ENCODE measurements at places on chromosomes 13 and 19.

DNA sequence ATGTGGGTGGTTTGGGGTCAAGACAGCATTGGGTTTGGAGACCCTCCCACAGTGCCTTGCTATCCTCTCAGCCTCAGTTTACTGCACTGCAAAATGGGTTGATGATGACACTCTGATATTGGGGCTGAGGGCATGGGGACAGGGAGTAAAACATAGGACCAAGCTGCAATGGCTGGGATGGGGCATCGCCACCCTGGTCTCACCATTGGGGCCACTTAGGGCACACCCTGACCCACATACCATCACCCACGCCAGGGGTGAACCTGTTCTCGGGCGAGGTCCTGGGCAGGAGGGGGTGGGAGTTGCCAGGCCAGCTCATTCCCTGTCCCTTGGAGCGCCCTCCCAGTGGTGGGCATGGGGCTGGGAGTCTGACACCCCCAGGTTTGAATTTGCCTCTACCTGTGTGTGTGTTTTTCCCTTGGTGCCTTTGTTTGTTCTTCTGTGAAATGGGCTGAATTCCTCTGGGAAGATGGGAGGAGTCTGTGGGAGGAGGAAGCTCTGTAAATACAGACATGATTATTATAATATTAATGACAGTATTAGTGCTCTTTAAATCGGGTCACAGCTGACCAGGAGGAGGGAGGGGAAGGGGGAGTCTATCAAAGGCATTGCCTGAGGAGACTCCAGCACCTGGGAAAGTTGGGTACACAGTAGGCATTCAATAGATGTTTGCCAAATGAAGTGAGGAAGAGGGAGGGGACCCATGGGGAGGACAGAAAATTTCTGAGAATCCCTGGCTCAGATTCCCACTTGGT, 2.2 kb upstream of the FCHO1 start:
- no peak for DNase-seq

DNA sequence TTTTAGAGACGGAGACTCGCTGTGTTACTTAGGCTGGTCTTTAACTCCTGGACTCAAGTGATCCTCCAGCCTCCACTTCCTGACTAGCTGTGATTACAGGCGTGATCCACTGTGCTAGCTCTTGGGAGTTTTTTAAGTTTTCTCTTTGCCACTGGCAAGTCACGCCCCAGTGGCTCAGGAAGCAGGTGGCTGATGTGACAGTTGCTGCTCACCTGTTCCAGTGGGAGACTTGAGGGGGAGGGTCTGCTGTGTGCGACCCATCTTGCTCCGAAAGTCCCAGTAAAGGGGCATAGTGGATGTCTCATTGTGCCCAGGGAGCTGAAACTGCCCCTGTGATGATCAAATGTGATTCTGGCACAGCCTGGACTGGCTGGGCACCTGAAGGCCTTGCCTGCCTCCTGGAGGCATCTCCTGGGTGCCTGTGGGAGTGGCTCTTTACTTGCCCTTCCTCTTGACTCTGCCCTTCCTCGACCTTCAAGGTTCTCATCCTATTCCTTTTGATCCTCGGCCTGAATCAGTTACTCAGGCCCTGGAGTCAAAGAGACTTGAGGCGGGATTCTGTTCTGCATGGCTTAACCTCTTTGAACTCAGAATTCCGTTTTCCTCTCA, 7.8 kb downstream of the SMARCA4 start:
- DNase-seq = no peak

DNA sequence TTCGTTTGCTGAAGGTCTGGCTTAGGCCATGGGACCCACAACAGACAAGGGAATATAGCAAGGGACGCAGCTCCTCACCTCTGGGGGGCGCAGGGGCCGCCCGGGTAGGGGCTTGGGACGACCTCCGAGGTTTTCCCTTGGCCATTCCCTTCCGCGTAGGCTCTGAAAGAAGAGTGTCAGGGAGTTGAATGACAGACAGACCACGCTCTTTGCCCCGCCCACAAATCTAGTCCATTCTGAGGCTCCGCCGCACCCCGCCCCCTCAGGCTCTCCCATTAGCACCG, 11.4 kb upstream of the ZNF414 start:
- DNase-seq = no peak

- no peak for DNase-seq
These were observed 1451.5 kb downstream of the EFNB2 start for GRCh38 chr13:105083992-105084391.

- DNase-seq = no peak
These were observed 11.7 kb downstream of the PLD3 start for GRCh38 chr19:40360020-40360707.

DNA sequence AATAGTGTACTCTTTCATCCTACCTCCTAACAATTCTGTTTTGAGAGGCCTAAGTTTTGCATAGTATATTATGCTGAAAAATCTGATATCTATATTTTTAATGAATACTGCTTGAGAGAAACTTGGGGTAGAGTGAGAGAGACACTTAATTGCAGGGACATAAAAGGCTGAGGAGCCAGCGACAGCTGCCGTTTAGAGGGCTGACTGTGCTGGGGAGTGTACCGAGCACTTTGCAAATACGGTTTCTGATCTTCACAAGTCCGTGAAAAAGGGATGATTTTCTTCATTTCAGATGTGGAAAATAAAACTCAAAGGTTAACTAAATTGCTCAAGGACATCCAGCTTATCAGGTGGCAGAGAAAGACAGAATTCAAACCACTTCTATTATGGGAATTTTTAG, 97.4 kb downstream of the CAB39L start:
- no peak for DNase-seq

- peak; percentile 93 for DNase-seq
These were observed 32.2 kb downstream of the ZNF136 start for GRCh38 chr19:12194827-12195731.

DNA sequence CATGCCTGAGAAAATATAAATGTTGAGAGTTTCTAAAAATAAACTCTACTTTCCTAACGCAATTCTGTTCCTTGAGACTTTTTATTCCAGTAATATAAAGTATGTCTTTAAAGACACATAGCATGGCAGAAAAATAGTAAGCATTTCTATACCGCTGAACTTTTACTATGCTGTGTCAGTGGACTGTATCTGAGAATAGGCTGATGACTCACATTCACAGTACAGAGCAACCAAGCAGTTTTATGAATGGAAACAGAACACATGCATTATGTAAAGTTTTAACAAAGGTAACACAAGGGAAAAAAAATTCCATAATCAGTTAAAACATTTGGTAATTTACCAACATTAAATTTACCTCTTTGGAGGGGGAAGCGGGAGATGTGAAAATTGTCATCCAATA, 38.4 kb downstream of the ZDHHC20 start:
- no peak for DNase-seq

GRCh38 chr19:3357271-3357991, 9.0 kb upstream of the NFIC start:
- no peak for DNase-seq

DNA sequence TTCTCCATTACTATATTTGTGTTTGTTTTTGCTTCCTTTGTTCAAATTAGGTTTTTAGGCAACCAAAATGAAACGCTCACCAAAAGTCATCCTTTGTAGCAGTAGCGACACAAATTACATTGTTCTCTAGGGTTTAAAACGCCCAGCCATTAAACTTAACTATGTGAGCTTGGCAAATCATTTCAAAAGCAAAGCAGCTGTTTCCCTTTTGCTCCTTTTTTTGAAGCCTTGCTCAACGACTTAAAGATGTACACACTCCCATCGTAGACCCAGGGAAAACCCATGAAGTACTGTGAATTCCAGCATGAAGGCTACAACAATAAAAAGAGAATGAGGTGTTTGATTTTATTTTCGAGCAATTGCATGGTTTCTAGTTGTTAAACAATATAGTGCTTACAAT, 106.7 kb downstream of the RAP2A start:
- DNase-seq = no peak

GRCh38 chr13:57725480-57725879, 93.9 kb downstream of the PCDH17 start:
- DNase-seq = no peak

- DNase-seq = no peak
These were observed 66.7 kb downstream of the SLC7A9 start for GRCh38 chr19:32802840-32803239.

- no peak for DNase-seq
These were observed 10.2 kb downstream of the INSL3 start for GRCh38 chr19:17811103-17811502.

GRCh38 chr19:50858886-50859285, 4.2 kb downstream of the KLK3 start:
- no peak for DNase-seq

DNA sequence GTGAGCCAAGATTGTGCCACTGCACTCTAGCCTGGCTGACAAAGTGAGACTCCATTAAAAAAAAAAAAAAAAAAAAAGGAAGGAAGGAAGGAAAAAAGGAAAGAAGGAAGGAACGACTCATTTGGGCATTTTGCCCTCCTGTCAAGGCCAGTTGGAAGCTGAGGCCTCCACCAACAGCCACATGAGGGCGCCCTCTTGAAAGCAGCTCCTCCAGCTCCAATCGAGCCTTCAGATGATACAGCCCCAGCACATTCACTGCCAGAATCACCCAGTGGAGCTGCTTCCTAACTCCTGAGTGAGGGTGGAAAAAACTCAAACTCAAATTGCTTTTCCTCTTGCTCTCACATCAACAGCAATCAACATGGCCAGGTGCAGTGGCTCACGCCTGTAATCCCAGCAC, 40.9 kb downstream of the GNG7 start:
- no peak for DNase-seq

- DNase-seq = no peak
These were observed 92.1 kb downstream of the AKAP11 start for GRCh38 chr13:42363941-42364612.

DNA sequence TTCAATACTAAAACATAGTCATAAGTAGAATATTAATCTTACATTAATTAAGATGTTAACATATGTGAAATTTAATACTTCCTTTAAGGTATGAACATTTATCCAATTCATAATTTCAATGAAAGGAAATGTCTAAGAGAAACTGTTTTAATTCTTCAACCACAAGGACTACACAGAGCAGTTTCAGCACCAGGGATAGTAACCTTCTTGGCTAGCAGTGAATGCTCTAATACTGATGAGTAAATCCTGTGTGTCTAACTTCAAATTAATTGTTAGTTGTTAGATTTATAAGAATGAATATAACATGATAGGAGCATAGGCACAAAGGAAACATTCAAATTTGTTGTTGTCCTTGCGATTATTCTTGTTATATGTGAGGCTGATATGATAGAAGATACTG, 15.6 kb upstream of the NBEA start:
- DNase-seq = no peak

- no peak for DNase-seq
These were observed 227.0 kb upstream of the RXFP2 start for GRCh38 chr13:31512331-31512730.

DNA sequence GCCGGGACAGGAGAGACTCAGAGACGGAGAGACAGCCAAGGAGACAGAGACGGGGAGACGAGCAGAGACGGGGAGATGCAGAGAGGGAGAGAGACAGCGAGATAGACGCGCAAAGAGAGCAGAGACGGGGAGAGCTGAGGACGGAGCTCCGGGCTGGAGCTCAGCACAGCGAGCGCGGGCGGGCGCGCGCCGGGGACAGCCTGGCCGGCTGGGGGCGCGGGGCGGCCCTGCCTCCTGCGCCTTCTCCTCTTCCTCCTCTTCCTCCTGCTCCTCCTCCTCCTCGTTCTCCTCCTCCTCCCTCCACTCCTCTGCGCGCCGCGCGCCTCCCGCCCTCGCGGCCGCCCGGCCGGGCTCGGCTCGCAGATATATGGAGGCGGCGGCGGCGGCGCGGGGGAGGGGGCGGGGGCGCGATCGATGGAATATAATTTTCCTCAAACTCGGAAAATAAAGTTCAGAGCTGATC, at the start of gene ERFL:
Gene ERFL, minus strand, starts transcription at position 229 of the 463 bp plus-strand sequence. CDS start 15,530 bp downstream, outside the sequence.
- no peak for DNase-seq

DNA sequence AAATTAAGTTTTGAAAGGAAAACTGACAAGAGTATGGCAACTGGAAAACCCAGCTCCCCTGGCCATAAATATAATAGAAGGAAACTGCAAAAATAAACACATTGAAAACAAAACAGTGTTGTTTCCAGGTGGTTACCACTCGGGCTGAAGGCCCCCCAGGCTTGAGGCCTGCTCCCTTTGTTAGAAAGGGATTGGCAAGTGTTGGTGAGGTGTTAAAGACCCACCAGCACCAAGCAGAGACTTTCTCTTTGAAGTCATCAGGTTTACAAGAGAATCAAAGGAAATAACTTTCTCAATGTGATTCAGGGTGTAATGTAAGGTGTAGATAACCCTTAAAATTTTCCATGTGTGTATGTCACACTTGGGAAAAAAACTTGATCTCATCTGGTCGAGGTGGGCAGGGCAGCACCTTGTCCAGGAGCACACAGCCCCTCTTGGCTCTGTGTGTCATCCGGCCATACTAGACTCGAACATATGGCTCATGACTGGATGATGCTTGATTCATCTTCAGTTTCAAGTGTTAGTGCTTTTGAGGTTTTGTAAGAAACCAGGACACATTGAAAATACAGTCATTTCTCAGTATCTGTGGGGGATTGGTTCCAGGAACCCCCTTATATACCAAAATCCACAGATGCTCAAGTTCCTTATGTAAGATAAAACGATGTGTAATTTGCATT, 7.8 kb downstream of the ACTN4 start:
- no peak for DNase-seq

- no peak for DNase-seq
These were observed 48.7 kb downstream of the CCNE1 start for GRCh38 chr19:29860492-29860891.

GRCh38 chr13:56986121-56986520, 154.6 kb upstream of the PRR20A start:
- no peak for DNase-seq

DNA sequence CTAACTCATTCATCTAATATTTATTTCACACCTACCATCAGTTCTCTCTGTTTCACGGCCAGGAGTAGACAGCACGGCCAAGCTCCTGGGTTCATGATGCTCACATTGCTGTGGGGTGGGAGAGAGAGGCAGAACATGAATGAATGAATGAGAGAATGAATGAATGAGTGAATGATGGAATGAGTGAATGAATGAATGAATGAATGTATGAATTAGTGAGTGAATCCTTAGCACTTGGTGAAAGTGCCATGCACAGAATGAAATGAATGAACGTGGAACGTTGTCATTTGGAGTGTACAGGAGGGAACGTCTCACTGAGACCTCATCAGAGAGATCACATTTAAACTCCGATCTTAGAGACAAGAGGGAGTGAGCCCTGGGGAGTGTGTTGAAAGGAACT, 11.9 kb upstream of the KIR2DL4 start:
- DNase-seq = no peak

DNA sequence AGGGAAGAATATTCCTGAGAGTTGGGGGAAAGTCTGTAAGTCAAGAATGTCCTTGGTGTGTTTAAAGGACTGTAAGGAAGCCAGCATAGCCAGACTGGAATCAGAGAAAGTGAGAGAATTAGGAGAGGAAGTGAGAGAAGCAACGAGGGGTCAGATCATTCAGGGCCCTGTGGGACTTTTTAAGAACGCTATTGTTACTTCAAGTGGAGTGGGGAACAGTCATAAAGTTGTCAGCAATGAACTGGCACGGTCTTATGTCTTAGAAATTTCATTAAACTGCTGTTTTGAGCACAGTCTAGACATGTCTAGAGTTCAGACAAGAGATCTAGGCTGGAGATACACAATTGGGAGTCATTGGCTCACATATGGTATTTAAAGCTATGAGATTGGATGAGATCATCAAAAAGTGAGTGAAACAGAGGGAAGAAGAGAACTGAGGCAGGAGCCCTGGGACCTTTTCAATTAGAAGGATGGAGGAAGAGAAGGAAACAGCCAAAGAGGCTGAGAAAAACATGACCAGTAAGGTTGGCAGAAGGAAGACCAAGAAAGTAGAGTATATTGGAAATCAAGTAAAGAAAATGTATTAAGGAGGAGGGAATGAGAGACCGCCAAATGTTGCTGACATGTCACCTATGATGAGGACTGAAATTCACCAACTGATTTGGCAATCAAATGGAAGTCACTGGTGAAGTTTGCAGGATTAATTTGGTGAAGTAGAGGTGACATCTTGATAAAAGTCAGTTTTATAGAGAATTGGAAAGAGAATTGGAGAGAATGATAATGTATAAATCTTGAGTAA, 263.5 kb downstream of the GPC5 start:
- DNase-seq = no peak
